ENCODE measurements at places on chromosomes 4 and X.

DNA sequence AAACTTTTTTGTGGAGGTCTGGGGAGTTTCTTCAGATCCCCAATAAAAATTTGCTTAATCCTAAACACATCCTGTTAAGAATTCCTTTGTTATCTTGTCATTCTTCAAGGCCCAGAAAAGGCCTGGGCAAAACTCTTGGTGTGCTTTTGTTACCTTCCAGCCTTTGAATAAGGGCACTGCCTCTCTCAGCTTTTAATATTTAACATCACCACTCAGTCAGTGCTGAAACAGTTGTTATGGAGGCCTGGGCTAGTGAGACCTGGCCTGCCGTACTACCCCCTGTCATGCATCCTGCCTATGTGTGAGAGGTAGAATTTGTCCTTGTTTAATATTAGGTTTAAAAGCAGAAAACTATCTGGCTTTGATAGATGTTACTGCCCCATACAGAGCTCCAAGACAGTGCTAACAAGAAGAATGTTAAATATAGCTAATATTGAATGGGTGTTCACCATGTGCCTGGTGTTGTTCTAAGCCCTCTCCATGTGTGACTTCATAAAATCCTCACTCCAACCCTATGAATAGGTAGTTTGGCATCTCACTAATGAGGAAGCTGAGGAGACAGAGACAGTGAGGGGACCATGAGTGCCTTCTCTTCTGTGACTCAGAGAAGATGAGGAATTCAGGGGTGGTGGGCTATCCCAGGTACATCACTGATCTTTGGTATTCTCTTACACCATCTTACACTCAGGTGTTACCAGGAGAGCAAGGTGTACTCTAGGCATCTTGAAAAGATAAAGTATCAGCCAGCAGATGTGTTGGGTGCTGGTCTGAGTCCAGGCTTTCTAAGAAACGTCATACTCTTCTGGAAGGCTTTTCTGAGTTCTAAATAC lies 6.2 kb downstream of the PPP1R2C start:
- DNase-seq = no peak

DNA sequence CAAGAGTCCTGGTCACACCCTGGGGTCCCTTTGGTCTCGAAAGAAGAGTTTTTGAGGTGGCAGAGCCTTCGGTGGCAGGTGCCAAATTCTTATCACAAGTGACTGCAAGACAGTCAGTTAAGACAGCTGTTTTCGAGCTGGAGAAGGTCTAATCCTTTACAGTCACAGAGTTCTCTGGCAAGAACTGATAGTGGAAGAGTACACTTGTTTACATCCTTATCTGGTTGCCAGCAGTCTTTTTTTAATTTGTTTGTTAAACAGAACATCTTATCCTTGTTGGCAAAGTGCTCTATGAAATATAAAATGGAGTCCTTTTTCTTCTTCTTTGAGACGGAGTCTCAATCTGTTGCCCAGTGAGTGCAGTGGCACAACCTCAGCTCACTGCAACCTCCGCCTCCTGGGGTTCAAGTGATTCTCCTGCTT lies 50.4 kb upstream of the ELOVL6 start:
- no peak for DNase-seq

DNA sequence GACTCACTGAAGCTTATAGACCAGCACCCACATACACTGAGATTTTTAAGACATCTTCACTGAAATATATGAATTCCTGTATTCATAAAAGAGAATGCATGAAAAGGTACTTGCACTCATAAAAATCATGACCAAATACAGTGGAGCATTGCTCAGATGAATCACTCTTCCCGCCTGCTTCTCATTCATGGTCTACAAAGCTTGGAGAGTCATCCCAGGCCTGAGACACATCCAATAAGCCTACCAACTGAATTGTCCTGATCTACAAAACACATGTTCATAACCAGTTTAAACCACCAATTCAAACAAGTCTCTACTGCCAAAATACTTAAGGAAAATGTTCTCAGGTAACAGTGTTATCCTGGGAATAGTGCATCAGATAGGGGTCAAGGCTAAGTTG lies 38.1 kb downstream of the PROM1 start:
- DNase-seq = no peak

- DNase-seq = peak; percentile 32
Observed at GRCh38 chr4:61571761-61572559, 371.8 kb downstream of the ADGRL3 start.

DNA sequence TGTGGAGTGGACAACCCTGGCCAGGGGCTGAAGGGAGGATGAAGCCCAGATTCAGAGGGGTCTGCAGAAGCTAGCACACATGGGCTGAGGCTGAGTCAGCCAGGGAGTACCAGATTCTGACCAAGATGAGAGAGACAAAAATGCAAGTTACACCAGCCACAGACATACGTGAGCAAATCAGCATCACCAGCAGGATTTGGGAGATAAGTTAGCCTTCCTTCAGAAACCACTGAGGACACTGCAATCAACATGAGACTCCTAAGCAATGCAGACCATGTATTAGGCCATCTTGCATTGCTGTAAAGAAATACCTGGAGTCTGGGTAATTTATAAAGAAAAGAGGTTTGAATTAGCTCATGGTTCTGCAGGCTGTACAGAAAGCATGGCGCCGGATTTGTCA lies 57.0 kb upstream of the PAGE5 start:
- no peak for DNase-seq

DNA sequence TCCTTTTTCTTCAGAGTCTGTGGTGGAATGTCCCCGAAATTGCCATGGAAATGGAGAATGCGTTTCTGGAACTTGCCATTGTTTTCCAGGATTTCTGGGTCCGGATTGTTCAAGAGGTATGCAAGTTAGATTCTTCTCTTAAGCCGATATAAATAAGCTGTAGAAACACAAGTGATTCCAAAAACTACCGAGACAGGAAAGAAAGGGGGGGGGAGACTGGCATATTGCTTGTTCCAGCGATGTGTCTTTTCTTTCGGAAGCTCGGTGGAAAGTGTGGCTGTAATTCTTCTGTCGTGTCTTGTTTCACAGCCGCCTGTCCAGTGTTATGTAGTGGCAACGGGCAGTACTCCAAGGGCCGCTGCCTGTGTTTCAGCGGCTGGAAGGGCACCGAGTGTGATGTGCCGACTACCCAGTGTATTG lies 236.9 kb downstream of the DCTD start:
- no peak for DNase-seq

DNA sequence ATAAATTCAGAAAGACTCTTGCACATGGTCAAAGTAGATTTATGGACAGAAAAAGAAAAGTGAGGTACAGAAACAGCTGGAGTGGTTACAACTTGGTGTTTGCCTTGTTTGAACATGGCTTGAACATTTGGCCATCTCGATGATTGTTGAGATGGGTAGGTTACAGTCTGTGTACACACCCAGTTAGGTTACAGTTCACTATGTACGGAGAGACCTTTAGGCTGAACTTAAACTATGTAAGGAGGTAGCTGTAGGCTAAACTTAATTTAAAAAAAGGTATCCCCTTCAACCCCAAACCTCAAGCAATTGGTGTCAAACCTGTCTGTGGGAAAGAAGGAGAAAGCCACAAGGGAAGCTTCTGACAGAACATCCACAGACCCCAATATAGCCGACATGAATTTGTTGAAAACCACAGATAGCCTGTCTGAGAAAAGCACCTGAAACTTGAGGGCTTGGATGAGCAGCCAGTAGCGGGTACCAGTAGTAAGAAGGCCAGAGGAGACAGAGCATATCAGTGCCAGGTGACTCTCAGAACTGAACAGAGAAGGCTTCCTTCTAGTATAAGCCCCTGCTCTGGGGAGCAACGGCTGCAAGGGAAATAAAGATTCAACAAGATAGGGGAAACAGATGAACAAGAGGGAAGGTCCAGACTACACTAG lies 247.9 kb upstream of the GALNTL6 start:
- DNase-seq = no peak

DNA sequence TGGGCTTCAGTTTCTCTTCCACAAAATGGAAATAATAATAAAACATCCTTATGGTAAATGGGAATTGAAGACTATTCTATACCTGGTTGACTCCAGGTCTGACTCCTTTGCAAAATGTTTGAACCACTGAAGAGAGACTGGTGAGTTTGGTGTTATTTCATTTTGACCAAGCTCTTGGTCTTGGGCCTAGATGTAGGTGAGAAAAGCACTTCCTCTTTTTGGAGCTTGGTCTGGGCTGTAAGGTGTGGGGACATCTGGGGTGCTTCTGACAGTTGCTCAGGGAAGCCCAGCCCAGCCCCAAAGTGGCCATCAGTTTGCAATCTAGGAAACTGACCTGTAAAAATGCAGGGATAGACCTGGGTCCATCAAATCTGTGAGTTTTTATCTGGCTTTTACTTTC lies 26.8 kb upstream of the SOD3 start:
- no peak for DNase-seq

DNA sequence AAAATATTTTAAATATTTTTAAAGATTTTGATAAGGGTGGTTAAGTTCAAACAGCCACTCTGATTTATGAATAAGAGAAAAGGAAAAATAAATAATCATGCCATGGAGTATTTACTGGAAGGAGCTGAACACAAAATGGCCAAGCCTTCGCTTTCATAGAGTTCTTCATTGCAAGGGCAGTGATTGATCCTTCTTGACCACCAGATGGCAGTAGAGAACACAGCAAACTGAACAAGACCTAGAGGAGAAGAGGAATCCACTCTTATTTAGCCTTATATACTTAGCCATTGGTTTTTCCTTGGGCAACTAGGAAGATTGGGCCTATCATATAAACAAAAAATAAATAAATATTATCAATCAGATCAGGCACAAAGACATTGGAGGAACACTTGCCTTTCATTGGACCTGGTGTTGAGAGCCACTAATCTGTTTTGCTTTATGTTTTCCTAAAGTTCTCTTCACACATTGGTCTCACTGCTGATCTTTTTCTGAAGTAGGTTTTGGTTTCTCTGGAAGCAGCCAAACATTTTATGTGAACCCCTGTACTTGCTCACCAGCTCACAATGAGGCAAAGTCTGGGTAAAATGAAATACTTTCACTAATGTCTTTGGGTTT lies 58.1 kb upstream of the PARM1 start:
- peak; percentile 57 for DNase-seq

- DNase-seq = no peak
Observed at GRCh38 chr4:10369517-10369916, 87.7 kb downstream of the ZNF518B start.

GRCh38 chr4:95833711-95834194 lies 6.1 kb upstream of the PDHA2 start:
- DNase-seq = no peak

- DNase-seq = no peak
Observed at GRCh38 chr4:24265989-24266388, 318.4 kb downstream of the DHX15 start.

DNA sequence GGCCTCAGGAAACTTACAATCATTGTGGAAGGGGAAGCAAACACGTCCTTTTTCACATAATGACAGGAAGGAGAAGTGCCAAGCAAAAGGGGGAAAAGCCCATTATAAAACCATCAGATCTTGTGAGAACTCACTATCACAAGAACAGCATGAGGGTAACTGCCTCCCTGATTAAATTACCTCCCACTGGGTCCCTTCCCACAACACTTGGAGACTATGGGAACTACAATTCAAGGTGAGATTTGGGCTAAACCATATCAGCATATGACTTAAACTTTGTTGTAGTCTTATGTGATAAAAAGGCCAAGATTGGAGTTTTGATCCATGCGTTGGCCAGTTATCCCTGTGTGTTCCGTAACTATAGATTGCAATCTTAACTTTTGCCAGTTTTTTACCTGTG lies 68.3 kb downstream of the C4orf33 start:
- DNase-seq = no peak

GRCh38 chr4:123598331-123598730 lies 201.7 kb downstream of the SPRY1 start:
- DNase-seq = no peak

DNA sequence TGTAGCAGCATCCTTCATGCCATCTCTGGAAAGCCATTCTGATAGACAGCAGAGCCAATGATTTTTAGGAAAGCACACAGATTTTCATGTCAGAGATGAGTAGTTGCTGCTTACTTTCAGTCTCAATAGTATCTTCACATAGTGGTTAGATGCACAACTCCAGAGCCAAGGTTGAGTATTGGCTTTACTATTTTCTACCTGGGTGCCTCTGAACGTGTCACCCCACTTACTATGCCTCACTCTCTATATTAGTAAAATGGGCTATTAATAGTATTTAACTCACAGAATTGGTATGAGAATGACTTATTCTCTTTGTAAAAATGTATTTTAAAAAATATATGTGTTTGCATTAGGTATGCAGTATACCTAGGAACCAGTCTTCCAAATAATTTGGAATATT lies 108.8 kb upstream of the STIM2 start:
- DNase-seq = no peak

GRCh38 chrX:6644411-6644810 lies 109.5 kb upstream of the VCX3A start:
- no peak for DNase-seq

- DNase-seq = no peak
Observed at GRCh38 chr4:67522851-67523671, 22.2 kb downstream of the CENPC start.

- DNase-seq = no peak
Observed at GRCh38 chrX:33336783-33337182, 125.4 kb upstream of the DMD start.

- DNase-seq = no peak
Observed at GRCh38 chr4:83071116-83071515, 36.1 kb downstream of the COPS4 start.

DNA sequence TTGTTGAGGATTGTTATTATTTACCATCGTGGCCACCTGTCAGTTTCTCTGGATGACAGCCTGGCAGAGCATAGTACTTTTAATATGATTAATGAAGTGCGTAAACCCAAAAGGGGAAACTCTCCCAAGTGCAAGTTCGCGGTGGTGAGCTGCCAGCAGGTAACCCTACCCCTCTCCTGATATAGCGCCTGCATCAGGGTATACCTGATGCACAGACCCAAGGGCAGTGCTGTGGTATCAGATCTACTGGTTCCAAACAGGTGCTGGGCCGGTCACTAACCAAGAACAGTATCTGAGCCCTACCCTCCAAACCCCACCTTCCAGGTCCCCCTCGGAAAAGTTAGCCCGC lies 1.6 kb downstream of the RNF150 start:
- DNase-seq = no peak

DNA sequence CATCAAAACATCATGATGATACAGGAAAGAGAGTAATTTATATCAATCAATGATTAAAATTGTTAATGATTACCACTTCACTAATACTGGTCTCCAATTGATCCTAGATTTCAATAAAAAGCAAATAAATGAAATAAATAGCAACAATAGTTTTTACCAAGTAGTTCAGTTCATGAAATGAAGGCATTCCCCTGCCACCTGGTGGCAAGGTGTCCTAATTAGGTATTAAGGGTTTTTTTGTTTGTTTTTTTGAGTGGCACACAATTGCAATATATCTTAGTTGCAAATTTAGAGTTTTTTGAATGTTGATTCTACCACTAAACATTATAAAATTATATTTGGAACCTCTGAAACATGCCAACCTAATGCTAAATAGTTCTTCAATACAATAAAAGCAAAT lies 157.4 kb upstream of the PDE5A start:
- DNase-seq = no peak

DNA sequence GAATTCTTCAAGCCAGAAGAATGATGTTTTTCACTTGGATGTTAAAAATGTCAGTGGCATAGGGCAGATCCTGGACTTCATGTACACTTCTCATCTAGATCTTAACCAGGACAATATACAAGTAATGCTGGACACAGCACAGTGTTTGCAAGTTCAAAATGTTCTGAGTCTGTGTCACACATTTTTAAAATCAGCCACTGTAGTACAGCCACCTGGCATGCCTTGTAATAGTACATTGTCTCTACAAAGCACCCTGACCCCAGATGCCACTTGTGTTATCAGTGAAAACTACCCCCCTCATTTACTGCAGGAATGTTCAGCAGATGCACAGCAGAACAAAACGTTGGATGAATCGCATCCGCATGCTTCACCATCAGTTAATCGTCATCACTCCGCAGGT lies 11.9 kb downstream of the ZBTB49 start:
- no peak for DNase-seq
